ENCODE measurements at places on chromosomes 11 and 22.

GRCh38 chr11:109851780-109852390 lies 241.3 kb upstream of the ZC3H12C start:
- DNase-seq, result no peak

- DNase-seq, result no peak
Measured at GRCh38 chr22:34808618-34809017, 257.3 kb upstream of the ISX start.

GRCh38 chr11:11841116-11841722 lies 553 bp upstream of the USP47 start:
- DNase-seq, result no peak

- DNase-seq, result no peak
Measured at GRCh38 chr22:44846726-44847275, 94.4 kb downstream of the ARHGAP8 start.

GRCh38 chr11:68040957-68041591 lies 2.2 kb downstream of the TCIRG1 start:
- no peak for DNase-seq

- no peak for DNase-seq
Measured at GRCh38 chr11:62707277-62707861, at the start of the genes BSCL2 and GNG3. Gene BSCL2, minus strand, starts transcription at chr11:62707424. Its CDS starts 229 bp downstream, at chr11:62707195. Gene GNG3, plus strand, starts transcription at chr11:62707676. Its CDS starts 620 bp downstream, at chr11:62708296.

GRCh38 chr11:126212089-126212660 lies 593 bp downstream of the FAM118B start:
- no peak for DNase-seq

DNA sequence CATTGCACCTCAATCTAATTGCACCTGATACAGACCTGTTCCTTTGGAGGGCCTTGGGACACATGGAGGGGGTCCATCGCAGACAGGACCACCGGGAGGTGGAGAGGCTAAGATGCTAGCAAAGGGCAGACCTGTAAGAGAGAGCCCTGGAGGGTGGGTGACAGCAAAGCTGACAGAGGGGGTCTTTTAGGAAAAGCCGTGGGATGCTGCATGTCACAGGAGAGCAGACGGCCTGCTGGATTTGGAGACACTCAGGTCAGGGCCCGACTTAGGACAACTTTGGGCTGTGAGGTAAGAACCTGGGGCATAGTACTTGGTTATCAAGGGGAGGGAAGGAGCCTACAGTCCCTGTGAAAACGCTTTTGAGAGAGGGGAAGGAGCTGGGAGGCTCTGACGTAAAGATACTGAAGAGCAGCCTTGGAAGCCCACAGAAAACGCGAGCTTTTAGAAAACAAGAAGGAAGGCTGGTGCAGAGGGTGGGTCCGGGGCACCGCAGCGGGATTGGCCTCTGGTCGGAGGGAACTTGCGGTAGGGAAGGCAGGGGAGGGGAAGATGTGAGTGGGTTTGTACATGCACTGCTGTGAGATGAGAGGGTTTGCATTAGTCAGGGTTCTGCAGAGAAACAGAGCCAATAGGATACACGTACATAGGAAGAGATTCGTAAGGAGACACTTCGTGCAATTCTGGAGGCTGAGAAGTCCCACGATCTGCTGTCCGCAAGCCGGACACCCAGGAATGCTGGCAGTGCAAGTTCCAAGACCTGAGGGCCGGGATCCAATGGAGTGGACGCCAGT lies 868.5 kb downstream of the TBC1D22A start:
- no peak for DNase-seq

GRCh38 chr11:121586750-121587149 lies 134.0 kb upstream of the SORL1-AS1 start:
- no peak for DNase-seq

DNA sequence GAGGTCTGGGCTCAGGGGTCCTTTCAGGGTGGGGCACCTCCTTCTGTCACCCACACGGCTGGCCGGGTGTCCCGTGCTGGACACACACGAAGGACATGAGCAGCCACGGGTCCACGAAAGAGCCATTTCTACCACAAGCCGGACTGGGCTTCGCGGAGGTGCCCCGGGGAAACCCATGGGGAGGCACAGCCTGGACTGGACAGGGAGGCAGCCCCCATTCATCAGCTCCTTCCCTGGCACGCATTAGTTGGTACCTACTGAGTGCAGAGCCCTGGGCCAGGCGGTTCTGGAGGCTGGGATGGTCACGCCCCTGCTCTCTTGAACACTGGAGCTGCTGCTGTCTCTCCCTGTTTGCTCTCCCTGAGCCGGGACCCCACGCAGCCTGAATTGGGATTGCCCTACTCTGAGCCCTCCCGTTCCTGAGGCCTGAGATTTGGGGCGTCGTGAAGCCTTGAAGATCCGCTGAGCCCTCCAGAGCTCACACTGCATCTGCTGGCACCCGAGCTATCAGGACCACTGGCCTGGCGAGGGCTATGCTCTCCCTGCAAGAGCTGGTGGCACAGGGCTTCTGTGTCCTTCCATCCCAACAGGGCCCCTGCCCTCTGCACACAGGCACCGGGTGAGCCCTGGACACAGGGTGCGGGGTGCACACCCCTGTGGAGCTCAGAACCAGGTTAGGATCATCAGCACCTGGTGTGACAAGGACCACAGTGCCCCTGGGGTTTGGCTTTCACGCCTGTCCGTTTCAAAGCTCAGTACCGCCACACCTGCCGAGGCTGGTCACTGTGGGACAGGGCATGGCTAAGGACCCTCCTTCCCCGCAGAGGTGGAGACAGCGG lies 84.6 kb downstream of the MYEOV start:
- no peak for DNase-seq

- no peak for DNase-seq
Measured at GRCh38 chr11:36347384-36347906, 51.4 kb downstream of the PRR5L start.

- no peak for DNase-seq
Measured at GRCh38 chr11:116927163-116927974, 89.9 kb upstream of the APOA1 start.

GRCh38 chr11:123235117-123235655 lies 40.1 kb upstream of the CLMP start:
- no peak for DNase-seq

- no peak for DNase-seq
Measured at GRCh38 chr11:124219126-124219525, 21.8 kb upstream of the OR8G1 start.

DNA sequence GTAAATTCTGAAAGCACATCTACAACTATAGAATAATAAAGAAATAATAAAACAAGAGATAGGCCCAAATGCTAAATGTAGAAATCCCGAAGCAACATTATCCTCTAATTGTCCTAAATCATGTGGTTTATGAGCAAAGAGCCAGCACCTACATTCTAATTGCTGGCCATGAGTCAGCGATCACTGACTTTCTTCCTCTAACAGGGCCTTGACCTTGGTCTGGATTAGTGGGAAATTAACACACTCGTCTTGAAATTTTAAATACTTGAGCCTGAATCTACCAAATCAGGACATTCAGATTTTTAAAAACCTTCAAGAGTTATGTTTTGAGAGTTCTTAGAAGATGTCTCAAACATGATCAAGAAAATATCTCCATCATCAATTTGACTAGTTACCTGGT lies 727.6 kb downstream of the METTL15 start:
- DNase-seq, result no peak

DNA sequence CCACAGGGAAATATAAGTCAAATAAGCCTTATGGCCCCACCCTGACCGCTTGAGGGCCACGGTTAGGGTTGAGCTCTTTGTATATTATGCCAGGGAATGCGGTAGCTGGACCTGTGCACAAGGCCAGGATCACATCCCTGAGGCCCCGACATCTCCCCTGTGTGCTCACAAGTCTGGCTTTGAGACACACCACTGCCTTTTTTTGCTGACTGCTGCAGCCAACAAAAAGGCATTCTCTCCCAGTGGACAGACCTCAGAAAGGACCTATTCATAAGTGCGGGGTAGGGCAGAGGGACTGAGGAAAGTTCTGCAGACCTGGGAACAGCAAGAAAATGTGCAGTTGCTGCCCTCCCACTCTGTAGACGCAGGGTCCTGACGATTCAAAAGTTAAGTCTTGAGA lies 3.4 kb upstream of the SIDT2 start:
- no peak for DNase-seq

DNA sequence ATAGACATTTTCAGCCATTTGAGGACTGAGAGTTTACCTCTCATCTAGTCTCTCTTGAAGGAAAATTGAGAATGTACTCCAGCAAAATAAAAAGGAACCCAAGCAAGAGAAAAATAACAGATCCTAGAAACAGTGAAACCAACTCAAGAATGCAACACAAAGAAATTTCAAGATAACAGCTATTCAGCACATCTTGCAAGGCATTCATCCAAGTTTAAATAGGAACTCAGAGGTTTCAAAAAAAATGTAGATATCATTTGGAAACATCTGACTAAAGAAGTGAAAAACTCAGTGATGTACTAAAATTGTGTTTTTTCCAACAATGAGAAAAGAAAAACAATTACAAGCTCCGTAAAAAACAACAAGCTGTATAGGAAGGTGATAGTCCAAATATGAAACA lies 76.4 kb downstream of the TMEM135 start:
- DNase-seq, result no peak

GRCh38 chr11:93984196-93984567 lies 37.0 kb upstream of the HEPHL1 start:
- no peak for DNase-seq

GRCh38 chr11:113281052-113281725 lies 33.2 kb upstream of the TTC12 start:
- DNase-seq, result no peak

DNA sequence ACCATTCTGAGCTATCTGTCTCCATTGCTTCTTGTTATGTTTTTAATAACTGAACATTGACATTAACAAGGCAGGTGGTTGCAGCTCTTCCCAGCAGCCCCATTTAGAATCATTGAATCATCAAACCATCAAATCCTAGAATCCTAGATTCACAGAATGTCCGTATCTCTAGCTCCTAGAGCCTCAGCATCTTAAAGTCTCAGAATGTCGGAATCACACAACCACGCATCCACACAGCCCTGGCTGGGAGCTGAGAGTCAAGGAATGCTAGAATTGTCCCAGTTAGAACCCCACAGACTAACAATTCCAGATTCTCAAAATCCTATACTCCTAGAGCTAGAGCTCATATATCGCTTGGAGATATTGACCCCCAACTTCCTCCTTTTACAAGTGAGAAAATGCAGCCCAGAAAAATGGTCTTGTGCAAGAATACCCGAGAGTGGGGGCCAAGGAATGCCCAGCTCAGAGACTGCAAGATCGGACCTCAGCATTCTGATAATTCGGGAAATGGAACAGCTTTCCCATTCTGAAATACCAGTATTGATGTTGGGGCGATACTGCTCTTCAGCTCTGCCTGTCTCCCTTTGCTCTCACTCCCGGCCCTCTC lies 38.8 kb downstream of the PDE2A start:
- DNase-seq, result no peak

- DNase-seq, result no peak
Measured at GRCh38 chr22:46969491-46969890, 207.0 kb downstream of the TBC1D22A start.

DNA sequence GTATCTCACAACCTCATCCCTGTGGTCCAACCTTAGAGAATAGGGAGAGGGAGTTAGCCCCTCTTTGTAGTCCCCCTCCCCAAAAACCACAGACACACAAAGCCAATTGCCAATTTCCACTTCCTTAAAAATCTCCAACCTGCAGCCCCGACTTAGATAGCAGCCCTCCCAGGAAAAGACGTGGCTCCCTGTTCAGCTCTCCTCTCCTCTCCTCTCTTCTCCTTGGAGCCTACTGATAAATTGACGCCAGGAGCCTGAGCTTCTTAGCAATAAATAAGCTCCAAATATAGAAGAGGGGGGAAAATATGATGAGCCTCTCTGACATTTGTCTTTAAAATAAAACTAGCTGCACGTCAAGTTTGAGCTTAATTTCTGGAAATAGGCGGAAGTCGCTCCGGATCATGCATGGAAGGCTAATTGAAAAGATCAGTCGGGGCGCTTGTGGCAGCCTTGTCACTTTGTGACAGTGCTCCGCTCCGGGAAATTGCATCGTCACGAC lies 7.3 kb downstream of the PAX6 start:
- DNase-seq, result no peak

GRCh38 chr11:29448246-29448877 lies 568.5 kb downstream of the KCNA4 start:
- peak; percentile 1 for DNase-seq

GRCh38 chr11:87295237-87295636 lies 257.5 kb downstream of the TMEM135 start:
- DNase-seq, result no peak

- no peak for DNase-seq
Measured at GRCh38 chr22:20244691-20245576, 23.2 kb downstream of the RTN4R start.

GRCh38 chr22:32652645-32653270 lies 148.7 kb upstream of the TIMP3 start:
- no peak for DNase-seq

- no peak for DNase-seq
Measured at GRCh38 chr11:95650276-95650675, 139.3 kb downstream of the FAM76B start.

DNA sequence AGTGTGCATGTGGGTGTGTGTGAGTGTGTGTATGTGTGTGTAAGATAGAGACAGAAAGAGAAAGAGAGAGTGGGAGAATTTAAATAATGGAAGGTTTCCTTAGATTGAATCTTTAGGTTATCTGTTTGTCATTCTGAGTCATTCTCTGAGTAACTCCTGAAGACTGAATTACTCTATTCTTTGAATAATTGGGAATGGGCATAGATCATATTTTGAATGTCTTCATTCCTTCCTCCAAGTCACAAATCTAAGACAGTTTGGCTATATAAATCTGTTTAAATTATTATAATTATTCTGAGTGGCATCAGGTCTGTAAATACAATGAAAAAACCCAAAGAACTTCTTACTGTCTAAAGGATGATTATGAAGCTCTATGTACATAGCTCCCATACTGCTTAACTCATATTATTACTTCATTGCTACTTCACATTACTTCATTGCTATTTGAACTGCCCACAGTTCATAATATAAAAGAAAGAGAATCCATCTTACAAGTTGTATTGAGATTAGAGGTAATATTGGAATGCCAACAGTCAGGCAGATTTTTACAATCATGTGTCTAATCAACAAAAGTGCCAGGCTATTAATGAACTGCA lies 346.6 kb upstream of the CCDC179 start:
- no peak for DNase-seq

DNA sequence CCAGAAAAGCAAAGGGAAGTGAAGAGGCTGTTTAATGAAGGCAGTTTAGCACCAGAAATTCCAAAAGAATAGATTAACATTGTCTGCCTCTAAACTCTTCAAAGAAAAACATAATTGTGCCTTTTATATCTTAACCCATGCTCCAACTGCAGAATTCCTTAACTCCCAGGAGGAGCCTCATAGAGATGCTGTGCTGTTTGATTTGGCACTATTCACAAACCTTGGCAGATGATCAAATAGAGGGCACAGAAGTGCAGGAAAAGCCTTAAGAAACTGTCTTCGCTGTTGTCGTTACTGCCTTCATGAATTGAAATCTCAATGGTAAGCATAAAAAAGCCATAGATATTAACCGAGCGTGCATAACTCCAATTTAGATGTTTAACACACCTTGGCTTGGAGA lies 124.1 kb upstream of the MPPED2 start:
- DNase-seq, result no peak
